ENCODE measurements at places on chromosomes 3 and 15.

DNA sequence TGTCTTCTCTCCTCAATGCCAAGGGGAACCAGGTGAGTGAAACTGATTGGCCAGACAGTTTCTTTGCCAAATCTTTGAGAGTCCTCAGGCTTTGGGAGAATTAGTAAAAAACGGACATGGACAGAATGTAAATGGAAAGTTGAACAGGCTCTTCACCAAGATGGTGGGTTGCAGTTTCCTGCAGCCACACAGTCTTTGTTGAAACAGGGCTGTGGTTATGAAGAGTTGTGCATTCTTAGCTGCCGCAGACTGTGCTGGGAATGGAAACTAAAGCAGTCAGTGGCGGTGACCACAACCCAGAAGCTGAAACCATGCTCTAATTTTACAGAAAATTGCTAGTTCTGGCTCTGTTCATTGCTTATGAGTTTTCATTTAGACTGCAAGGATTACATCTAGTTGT lies 42.1 kb upstream of the TASOR start:
- no peak for DNase-seq

DNA sequence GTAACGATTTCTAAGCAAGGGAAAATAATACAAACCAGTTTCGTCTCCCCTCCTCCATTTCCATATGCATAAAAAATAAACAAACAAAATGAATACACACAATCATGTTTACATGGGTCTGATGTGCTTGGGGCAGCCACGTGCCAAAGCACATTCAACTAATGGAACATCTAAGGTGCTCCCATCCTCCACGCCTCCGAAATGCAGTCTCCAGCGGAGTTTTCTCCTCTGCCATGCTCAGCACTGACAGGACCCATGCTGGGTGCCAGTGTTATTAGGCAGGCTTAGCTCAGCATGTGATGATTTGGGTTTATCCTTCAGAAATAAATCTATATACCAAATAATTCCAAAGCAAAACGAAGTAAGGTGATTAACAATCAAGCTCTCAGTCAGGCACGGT lies 337.3 kb upstream of the ATP10A start:
- no peak for DNase-seq

GRCh38 chr3:179196098-179196497 lies 47.9 kb downstream of the PIK3CA start:
- peak; percentile 42 for DNase-seq

- DNase-seq, result no peak
Observed at GRCh38 chr3:111648991-111649579, 53.9 kb upstream of the ZBED2 start.

DNA sequence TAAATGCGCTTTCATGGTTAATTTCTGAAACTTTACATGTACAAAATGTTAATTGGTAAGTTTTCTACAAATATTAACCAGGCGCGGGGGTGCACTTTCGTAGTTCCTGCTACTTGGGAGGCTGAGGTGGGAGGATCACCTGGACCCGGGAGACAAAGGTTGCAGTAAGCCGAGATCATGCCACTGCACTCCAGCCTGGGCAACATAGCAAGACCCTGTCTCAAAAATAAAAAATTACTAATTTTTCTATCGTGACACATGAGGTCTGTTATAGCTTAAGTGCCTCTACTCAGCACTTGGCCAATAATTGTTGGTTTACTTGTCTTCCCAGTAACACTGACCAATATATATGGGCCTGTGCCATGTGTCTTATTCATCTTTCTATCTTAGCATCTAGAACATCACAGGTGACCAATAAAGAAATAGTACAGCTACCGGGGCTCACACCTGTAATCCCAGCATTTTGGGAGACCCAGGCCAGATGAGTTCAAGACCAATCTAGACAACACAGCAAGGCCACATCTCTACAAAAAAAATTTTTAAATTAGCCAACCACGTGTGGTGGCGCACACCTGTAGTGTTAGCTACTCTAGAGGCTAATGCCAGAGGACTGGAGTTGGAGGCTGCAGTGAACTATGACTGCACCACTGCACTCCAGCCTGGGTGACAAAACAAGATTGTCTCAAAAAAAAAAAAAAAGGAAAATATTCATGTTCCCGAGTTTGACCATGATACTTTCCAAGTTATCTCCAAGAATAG lies 6.1 kb downstream of the MSL2 start:
- DNase-seq, result no peak

- no peak for DNase-seq
Observed at GRCh38 chr15:38071211-38071972, 137.0 kb downstream of the TMCO5A start.

DNA sequence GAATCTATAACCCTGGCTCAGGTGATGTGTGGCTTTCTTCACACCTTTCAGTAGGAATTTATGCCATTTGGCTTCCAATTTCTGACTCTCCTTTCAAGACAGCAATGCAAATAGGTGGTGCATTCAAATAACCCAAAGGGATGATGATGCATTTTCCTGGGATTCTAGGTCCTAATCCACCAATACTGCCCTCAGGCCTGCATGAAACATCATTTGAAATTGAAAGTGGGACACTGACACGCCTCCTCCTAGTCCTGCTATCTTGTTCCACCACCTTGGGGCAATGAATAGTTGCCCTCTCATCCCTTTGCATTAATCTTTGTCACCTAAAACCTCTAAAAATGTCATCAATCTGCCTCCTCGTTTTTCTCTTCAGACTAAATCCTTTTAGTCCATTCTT lies 198.4 kb upstream of the ST8SIA2 start:
- DNase-seq, result no peak

DNA sequence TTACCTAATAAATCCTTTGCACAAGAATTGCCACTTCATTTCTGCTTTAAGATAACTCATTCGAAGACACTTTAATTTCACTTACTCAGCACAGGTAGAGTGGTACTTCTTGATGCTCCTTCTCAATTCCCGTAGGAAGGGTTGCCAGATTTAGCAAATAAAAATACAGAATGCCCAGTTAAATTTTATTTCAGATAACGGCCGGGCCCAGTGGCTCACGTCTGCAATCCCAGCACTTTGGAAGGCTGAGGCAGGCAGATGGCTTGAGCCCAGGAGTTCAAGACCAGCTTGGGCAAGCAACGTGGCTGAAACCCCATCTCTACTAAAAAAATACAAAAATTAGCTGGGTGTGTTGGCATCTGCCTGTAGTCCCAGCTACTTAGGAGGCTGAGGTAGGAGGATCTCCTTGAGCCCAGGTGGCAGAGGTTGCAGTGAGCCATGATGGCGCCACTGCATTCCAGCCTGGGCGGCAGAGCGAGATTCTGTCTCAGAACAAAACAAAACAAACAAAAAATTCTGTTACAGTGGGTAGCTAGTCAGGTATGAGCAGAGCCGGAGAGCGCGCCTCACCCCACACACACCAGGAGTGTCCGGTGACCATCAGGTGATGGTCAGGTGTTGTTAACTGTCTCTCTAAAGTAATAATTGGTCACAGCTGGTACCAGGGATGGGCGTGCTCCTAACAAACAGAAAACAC lies 92.8 kb downstream of the DNAH12 start:
- DNase-seq, result no peak

DNA sequence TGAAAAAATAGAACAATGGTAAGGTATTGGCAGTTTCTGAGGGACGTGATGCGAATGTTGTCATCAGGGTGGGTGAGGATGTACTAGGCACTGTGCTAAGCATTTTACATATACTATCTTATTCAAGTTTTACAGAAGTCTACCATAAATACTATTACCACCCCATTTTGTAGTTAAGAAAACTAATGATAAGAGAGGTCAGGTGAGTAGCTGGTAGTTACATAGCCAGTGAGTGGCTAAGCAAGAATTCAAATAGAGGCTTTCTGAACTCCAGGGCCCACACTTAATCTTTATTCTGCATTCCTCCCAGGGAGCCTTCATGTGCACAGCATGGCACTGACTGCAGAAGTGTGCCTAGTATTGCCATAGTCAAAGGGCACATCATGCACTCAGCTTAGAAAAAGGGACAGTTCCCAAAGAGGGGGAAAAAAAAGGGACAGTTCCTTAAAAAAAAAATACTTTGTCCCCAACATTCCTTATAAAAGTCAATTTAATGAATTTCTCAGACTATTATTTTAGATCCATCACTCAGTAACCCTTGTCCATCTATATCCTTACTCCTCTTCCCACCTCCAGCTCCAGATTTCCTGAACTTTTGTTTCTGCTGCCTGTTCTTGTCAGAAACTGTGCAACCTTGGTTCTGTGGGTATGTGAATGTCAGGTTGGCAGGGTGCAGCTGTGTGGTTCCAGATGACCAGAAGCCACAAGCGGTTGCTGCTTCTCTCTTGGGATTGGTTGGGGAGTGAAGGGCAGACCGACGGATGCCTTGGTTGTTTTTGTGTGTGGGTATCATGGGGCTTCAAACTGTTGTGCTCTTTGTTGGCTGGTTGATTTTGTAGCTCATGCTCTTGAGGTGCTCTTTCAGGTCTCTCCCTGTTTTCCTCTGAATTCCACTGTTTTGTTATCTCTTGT lies 8.3 kb downstream of the MAPKBP1 start:
- no peak for DNase-seq

- no peak for DNase-seq
Observed at GRCh38 chr15:68806220-68807060, 14.3 kb downstream of the ANP32A start.

DNA sequence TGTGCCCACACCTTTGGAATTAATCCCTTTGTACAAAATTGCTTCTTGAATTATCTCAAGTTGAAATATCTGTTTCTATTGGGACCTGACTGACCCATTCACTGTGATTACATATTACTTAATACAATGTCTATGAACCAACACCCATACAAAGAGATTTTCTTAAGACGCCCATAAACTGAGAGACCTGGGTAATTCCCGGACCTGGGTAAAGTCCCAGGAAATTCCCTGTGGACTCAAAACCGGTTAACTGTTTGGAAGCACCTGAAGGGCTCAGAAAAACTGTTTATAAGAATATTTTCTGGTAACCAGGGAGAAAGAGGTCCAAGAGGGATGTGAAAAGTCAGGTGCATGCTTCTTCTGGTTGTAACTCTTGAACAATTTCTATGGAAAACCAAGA lies 314.0 kb upstream of the WNT5A start:
- DNase-seq, result no peak

DNA sequence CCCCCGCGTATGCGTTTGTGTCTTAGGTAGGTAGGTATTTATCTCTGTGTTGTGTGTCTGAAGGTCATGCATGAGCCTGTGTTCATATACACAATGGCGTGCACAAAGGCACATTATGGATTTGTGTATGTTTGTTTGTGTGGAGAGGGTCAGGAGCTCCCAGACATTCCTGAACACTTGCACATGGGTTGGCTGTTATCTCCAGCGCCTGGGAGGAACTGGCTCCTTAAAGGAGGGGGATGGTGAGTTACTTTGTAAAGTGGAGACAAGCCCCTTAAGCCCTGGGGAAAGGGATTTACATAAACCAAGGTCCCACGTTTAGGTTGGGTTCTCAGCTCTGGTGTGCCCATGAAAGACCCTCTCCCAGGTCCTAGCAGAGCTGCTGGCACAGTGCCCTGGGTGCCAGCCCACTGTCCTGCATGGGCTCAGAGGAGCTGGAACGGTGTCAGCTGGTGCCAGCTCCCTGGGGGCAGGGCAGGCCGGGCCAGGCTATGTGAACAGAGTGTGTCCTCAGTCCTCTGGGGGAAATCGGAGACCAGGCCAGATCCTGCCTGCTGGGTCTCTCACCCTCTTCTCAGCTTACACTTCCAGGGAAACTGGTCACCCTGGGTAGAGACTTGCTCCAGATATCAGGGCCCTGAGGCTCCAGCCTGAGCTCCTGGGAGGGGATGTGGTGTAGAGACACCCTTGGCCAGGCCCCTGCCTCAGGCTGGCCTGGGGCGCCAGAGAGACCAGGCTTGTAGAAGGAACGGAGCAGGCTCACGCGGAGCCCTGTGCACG lies 25.1 kb downstream of the SNX33 start:
- DNase-seq, result peak; percentile 74

DNA sequence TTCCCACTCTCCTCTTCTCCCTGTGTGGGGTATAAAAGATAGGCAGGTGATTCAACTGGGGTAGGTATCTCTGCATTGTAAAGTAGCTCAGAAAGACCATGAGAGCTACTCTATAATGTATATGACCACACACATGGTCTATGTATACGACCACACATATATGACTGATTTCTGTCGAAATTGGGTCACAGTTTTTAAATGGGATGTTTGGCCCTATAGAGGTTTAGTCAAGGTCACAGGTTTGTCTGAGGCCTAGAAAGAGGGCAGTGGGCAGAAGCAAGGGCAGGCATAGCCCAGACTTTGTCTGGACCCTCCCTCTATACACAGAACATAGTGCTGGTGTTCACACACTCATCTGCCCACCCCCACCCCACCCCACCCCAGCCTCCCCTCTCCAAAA lies 4.4 kb downstream of the LAMP3 start:
- no peak for DNase-seq

- no peak for DNase-seq
Observed at GRCh38 chr3:165193366-165194254, 2.6 kb downstream of the SLITRK3 start.

GRCh38 chr3:31197941-31198340 lies 303.5 kb upstream of the GADL1 start:
- DNase-seq, result no peak

- DNase-seq, result no peak
Observed at GRCh38 chr3:11310258-11310657, 38.1 kb downstream of the ATG7 start.

DNA sequence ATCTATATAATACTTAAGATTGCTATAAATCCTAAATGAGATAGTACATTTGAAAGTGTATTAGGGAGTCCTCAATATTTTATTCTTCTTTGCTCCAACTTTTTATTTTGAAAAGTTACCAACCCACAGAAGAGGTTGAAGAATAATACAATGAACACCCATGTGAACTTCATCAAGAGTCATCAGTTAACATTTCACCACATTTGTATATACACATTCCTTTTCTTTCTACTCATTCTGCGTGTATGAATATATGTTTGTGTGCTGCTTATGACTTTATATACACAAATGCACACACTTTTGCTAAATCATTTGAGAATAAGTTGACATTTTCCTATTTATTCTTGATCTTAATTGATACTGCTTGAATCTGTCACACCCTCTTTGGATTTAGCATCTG lies 193.3 kb upstream of the CGNL1 start:
- DNase-seq, result no peak

DNA sequence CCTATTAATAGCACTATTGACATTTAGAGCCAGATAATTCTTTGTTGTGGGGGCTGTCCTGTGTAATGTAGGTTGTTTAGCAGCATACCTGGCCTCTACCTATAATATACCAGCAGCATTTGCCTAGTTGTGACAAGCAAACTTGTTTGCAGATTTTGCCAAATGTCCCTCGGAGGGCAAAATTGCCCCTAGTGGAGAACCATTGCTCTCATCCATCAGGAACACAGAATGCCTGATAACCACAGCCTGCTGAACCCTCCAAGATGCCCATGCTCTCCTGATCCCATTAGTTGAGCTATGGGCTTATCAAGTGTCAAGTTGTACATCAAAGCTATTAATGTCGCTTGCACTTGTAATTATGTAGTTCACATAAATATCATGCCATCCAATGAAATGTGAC lies 15.0 kb upstream of the KBTBD8 start:
- DNase-seq, result no peak

DNA sequence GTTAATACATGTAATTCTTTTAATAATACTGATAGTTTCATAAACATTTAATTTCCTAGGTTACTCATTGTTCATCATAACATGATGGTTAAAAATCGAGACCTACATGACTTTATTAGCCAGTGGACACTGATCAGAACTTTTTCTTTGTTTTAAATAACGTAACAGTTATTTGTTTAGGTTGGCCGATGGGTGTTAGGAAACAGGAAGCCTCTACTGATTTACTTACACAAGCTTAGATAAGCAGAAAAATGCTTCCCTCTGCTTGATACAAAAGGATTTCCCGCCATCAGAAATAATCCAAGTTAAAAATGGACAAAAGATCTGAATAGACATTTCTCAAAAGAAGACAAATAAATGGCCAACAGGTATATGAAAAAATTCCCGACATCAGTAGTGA lies 16.6 kb upstream of the APH1B start:
- no peak for DNase-seq

Measured in SJSA1 (cell line).